ENCODE measurements at places on chromosomes 2 and 18.

DNA sequence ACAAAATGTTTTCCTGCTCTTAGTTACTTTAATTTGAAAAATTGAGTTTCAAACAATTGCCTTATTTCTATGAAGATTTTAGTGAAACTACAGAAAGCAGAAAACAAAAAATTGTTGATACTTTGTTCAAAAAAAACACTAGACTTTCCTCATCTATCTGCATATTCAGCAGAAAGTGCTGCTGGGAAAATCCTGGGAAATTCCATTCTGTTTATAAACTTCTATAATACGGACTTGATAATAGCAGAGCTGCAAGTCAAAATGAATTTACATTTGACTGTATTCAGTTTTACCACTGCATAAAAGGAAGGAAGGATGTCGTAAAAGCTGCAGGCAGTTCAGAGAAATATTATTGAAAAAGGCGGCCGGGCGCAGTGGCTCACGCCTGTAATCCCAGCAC, 24.9 kb upstream of the ERICH2 start:
- DNase-seq: no peak

GRCh38 chr2:16155766-16156165, 215.4 kb downstream of the MYCN start:
- DNase-seq: no peak

GRCh38 chr2:30445266-30445821, 1.7 kb upstream of the LCLAT1 start:
- no peak for DNase-seq

DNA sequence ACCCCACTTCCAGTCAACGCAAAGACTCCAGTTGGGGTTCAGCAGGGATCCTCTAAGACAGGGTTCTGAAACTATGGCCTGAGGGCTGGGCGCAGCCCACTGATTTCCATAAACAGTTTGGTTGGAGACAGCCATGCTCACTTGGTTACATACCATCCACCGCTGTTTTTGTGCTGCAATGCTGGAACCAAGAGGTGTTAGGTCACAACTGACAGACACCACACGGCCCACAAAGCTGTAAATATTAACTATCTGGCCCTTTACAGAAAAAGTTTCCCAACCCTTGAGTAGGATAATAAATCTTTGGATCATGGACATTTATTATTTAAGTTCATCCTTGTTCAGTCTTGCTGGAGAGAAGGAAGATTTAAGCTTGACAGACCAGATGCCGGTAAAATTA, 8.4 kb upstream of the CD226 start:
- DNase-seq: no peak

DNA sequence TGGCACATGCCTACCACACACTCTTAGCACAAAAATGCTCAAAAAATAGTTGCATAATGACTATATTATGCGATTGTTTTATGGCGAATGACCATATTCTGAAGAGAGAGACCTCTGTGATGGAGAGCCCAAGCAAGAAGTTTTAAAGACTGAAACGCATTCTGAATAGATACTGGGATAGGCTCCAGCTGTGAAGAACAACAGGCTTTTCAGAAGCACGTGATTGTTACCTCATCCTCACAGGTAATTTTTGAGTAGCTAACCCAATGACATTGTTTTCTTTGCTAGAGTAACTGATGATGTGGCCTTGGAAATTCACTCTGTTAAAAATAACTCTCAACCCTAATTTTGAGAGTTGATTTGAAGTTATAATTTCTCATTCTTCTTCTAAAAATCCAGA, 2.0 kb upstream of the DDX18 start:
- no peak for DNase-seq

DNA sequence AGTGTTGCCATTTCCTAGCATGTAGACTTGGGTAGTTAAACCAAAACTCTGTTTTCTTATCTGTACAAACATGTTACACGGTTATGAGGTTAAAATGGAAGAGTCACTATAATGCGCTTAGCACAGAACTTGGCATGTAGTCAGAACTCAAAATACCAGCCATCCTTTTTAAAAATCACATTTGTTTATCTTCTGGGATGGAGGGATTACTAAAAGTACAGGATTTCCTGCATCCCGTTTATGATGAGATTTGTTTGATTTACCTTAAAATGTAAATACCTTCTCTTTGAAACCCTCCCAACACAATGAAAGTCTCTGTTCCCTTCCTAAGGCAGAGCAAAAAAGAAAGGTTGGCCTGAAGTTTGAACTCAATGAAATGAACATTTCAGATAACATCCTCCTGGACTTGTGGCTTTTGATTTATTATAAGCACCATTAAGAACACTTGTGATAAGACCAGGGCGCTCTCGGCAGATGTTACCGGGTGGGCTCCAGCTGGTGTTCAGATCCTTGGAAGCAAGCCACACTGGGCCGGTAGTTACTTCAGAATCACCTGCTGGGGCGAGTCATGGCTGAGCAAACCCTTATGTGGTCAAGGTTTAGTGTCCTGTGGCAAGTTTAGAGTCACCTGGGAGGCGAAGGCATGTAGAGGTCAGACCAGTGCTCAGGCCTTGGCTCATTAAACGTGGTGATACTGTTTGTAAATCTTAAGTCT, 105.7 kb downstream of the MGAT5 start:
- DNase-seq: no peak

GRCh38 chr2:221517146-221517695, 54.9 kb downstream of the EPHA4 start:
- no peak for DNase-seq

- no peak for DNase-seq
Observed at GRCh38 chr2:3442185-3442584, 62.7 kb downstream of the TRAPPC12 start.

GRCh38 chr2:100281521-100282438, 40.5 kb downstream of the LONRF2 start:
- no peak for DNase-seq

GRCh38 chr2:178012639-178013038, 59.9 kb downstream of the PDE11A start:
- DNase-seq: no peak

- DNase-seq: no peak
Observed at GRCh38 chr2:238854699-238855229, 6.9 kb downstream of the TWIST2 start.

DNA sequence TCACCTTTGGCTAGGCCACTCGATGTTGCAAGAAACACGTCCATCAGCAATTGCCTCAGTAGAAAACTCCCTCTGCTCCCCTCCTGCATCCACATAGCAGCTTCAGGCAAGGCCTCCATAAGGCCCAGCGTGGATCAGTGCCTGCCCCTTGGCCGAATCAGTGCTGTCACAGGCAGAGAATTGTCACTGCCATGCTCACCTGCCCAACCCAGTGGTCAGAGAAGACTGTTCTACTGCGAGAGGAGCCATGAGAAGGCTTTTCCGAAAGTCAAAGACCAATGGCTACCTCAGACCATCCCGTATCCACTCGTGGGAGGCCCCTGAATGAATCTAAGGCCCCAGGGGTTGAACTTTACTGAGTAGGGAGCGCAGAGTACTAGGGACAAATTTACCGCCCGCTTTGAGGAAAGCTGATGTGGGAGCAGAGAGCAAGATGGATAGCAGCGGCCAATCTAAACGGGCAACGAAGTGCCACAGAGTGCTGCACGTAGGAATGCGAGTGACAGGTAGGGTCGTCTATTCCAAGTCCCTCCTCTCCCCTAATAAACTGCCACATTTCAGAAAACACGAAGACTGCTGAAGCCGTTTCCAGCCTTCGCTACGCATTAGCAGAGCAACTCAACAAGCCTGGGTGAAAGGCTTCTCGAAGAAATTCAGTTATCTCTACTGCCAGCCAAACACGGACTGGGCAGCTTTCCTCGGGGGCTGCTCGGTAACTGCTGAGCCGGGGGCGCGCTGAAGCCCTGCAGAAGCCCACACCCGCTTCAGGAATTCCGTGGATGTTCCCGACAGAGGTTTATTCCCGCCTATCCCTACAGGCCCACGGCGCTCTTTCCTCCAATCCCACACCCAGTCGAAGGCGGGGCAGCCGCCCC, 968 bp upstream of the RALBP1 start:
- no peak for DNase-seq

- no peak for DNase-seq
Observed at GRCh38 chr18:67261931-67262552, 254.5 kb downstream of the DSEL start.

DNA sequence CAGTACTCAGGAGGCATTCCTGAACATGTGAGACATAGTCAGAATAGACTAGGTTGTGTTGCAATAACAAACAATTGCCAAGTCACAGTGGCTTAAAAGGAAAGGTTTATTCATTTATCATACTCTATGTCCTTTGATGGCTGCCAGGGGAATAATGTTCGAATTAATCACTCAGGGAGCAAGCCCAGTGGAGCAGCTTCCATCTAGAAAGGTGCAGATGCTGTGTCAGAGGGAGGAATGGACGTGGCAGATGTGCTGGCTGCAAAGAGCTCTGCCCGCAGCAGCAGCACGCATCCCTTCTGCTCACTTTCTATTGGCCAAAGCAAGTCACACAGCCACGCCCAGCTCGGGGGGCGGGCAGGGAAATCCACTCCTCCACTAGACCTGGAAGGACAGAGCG, 105.9 kb upstream of the AQP4 start:
- no peak for DNase-seq

DNA sequence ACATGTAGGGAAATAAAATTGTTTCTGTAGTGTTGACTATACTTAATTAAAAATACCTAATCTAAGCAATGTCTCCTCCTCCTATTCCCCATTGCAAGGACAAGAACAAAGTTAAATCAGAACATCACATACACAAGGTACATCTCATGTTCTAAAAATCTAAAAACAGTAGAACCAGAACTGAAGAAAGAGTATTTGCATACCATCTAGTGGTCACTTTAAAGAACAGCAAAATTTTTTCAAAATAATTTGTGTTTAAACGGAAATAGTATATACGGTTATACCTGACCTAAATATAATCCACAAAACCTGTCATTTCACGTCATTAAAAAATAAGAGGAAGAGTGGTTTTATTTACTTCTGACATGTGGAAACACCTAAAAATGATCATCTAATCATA, 294.3 kb upstream of the KCNH7 start:
- DNase-seq: no peak

- no peak for DNase-seq
Observed at GRCh38 chr2:86031151-86031550, 74.5 kb downstream of the POLR1A start.

GRCh38 chr2:241888641-241889040, 19.1 kb downstream of the RTP5 start:
- DNase-seq: no peak

GRCh38 chr2:121483021-121483420, 47.7 kb upstream of the RNU4ATAC start:
- no peak for DNase-seq

- DNase-seq: no peak
Observed at GRCh38 chr18:8480506-8481328, 128.5 kb upstream of the RAB12 start.

All from stimulated activated CD4-positive, alpha-beta T cell treated with anti-CD3 and anti-CD28 coated beads, TNF-alpha, amount 100 ng/mL, for 1 hour (primary cell).